ENCODE measurements at places on chromosomes 7 and 10.

DNA sequence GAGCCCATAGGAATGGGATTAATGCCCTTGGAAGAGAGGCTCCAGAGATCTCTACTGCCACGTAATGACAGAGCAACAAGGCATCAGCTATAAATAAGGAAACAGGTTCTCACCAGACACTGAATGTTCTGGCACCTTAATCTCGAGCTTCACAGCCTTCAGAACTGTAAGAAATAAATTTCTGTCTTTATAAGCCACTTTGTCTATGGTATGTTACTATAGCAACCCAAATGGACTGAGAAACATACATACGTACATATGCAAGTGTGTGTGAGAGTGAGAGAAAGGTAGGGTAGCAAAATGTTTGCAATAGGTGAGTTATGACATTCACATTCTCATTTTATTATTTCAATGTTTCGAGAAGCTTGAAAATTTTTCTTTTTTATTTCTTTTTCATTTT lies 22.1 kb upstream of the HTR5A start:
- no peak for DNase-seq

DNA sequence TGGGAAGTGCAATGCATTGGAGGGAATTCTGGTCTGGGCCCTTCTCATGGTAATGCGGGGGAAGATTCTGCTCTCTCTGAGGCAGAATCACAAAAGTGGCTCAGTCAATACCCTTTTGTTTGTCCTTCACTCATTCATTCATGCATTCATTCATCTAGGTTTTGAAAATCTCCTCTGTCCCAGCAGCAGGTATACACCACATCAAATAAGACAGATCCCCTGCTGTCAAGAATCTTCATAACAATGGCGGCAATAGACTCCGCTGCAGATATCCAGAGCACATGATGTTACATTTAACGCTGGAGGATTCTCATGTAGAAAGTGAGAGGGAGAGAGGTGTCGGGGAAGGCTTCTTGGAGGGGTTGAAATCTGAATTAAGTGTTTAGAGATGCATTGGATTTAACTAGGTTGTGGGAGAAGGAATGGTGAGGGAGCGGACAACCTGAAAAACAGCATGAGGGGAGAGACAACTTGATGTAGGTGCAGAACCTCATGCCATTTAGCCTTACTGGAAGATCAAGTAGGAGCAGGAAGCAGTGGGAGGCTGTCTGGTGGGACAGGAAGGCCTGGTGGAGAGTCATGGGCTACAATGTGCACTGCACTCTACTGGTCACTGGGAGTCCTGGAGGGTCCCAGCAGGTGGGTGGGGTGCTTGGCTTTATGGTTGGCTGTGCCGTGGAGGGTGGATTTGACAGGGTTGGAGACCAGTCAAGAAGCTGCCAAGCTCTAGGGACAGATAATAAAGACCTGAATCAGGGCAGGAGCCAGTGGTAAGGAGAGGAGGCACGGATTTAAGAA lies 5.2 kb upstream of the FAM180A start:
- no peak for DNase-seq

GRCh38 chr10:101451261-101451660 lies 97.3 kb downstream of the BTRC start:
- no peak for DNase-seq

DNA sequence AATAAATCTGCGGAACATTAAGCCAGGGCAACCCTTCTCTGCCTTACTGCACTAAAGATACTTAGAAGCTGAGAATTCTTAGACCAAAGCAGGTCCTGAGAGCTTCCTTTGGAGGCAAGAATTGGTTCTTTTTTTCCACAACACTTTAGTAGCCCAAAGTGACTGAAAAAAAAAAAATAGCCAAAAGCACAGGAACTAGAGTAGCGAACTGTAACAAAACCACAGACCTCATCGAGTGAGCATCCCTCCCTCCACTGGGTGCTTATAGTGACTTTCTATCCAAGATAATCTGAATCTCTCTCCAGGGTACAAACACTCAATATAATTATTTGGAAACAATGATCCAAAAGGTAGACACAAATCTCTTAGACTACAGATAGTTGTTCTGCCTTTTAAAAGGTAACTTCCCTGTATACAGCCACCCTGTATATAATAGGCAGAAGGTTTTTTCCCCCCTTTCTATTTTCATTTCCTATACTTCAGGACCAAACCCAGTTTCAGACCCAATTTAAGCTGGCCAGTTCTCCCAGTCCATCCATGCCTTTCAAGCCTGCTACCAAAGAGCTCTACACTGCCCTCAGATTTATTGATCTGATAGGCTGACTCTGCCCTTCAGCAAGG lies 31.6 kb upstream of the KCNIP2 start:
- DNase-seq, result no peak

DNA sequence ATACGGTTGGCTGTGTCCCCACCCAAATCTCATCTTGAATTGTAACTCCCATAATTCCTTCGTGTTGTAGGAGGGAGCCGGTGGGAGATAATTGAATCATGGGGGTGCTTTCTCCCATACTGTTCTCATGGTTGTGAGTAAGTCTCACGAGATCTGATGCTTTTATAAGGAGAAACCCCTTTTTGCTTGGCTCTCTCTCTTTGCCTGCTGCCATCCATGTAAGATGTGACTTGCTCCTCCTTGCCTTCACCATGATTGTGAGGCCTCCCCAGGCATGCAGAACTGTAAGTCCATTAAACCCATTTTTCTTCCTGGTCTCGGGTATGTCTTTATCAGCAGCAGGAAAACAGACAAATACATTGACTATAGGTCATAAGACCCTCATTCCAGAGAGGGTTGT lies 15.9 kb upstream of the ST8SIA6 start:
- no peak for DNase-seq

DNA sequence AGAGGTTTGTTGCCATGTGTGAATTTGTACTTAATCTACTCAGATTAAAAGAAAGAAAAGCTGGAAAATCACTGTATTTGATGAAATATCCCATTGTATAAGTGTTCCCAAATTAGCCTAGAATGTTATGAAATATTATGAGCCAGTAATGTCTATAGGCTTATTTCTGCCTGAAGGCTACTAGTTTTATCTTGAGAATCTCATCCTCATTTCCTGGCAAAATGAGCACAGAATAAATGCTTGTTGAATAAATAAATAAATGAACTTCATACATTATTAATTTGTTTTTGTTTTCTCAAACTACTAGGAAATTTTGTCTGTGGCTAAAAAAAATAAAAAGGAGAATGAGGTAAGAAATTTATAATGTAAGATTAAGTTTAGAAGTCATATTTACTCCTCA lies 25.5 kb downstream of the HELLS start:
- DNase-seq, result no peak

GRCh38 chr10:122241836-122242235 lies 29.3 kb upstream of the BTBD16 start:
- no peak for DNase-seq

DNA sequence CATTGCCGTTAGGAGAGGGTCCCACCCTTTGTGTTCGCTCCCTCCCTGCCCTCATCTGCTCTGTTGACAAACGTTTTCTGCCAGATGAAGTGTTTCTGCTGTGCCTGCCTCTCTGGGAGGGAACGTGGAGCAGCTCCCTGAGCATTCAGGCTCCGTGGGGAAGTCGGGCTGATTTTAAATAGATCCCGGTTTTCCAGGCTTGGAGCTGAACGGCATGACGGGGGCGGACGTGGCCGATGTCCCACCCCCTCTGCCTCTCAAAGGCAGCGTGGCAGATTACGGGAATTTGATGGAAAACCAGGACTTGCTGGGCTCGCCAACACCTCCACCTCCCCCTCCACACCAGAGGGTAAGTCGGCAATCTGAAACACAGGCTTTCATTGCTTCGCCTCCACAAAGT lies 101.9 kb upstream of the NPS start:
- no peak for DNase-seq

DNA sequence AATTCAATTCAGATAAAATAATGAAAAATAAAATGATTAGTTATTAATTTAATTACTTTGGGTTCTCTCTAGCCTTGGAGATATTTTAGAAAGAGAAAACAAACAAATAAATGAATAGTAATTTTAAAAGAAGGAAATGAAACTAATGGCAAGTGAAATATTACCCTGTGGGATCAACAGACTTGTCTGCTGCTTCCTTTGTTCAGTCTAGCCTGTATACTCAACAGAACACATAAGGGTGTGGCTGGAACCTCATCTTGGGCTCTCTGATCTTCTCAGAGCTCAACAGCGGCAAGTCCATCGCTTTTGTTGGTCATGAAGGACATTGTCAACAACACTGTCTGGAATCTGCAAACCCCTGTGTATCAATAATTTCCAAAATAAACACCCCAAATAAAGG lies 904.9 kb downstream of the IPMK start:
- DNase-seq, result no peak

GRCh38 chr10:96587264-96588059 lies 650 bp upstream of the TM9SF3 start:
- peak; percentile 46 for DNase-seq

DNA sequence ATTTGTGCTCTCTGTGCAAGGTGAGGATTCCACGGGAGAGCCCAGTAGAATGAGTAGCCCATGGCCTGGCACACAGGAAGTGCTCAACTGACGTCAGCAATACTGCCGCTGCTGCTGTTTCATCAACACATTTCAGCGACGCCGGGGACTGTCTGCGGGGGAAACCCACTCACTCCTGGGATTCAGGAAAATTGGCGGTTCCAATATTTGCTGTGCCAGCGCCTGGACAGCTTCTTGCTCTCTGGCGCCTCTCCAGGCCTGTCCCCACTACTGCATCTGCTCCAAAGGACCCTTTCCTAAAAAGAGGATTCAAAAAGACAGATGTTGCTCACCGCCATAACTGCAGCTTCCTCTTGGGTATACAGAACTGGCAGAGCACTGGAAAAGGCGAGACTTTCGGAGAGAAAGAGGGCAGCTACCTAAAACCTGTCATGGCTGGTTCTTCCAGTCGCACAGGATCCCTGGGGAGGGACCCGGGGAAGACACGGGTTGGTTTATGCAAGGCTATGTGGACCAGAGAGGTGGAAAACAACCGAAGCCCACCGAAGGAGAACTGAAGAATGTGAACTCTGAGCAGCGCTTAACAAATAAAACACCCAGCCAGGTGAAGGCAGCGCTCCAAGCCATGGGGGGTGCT lies 39.7 kb upstream of the ENO4 start:
- no peak for DNase-seq

DNA sequence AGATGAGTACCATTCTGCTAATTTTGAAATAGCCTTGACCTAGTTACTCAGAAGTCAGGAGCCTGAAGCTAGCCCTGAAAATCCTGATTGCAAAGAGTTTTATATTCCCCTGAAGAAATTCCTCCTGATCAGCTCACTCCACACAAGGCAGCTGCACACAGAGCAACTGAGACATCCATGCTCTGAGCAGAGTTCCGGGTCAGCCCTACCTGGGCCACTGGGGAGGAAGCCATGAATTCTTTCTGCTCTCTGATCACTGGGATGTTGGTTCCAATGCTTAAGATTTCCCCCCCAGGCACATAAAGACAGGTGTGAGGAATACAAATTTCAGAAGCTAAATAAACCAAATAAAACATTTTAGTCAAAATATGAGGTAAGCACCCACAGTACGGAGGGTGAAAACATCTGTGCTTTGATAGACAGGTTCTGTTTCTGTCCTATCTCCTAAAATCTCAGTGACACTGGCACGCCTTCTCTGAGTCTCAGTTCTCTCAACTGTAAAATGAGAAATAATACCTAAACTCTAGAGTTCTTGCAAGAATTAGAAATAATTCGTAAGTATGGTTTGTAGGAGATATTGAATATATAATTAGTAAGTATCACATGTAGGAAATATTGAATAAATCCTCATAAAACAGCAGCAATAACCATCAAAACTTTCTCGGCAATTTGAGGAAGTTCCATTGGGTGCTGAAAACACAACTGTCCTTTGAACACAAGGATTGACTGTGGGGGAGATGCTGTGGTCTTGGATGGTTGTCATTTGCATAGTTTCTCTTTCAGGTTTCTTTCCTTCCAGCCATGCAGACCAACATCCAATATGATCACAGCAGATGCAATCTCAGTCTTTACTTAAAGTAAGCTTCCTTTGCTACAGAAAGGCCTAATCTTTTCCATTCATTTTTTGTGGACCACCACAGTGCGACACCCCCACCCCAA lies 133.0 kb upstream of the TNS3 start:
- no peak for DNase-seq

DNA sequence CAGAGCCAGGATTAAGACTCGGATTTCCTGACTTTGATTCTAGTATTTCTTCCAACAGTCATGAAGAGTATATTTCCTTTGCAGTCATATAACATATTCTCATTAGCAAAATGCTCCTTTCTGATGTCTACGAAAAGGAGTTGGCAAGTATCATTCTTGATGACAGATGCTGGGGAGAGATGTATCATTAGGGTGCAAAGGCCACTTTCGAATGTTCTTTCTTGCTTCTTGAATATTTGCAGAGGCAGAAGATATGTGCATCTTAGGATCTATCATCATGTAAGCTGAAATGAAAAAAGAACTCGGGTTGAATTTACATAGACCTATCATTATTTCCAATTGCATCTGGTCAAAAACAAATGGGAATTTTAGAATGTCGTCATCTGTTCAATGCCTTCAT lies 294.4 kb downstream of the BAMBI start:
- no peak for DNase-seq

- DNase-seq, result no peak
Measured at GRCh38 chr7:95632609-95633008, 36.3 kb upstream of the PDK4 start.
